ENCODE measurements at places on chromosomes 4 and X. TPM values are rescaled to one million over a fixed set of nuclear protein-coding genes. Genes with fewer than 3 reads are reported as not detected.

DNA sequence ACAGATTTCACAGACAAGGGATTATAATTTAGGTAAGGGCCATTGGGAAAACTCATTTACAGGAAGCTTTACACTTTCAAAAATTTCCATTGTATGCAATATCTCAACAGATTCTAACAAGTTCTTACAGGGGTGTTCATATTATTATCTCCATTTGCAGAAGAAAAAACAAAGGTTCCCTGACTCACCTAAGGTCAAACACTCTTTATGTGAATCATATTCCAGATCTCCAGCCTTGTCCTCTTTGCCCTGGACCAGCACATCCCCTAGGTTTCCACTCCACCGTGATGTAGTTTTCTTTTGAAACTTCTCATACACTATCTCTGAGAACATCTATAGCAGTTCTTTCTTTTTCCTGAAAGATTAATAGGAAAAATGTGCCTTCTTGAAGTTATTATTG, 96.4 kb upstream of the HS3ST1 start:
- H3K4me1 ChIP-seq: no peaks in the 10 kb centered on the region
- no peak overlapping the region for H3K27ac ChIP-seq
- no peak overlapping the region for H3K4me3 ChIP-seq
- DNase-seq: no peak

DNA sequence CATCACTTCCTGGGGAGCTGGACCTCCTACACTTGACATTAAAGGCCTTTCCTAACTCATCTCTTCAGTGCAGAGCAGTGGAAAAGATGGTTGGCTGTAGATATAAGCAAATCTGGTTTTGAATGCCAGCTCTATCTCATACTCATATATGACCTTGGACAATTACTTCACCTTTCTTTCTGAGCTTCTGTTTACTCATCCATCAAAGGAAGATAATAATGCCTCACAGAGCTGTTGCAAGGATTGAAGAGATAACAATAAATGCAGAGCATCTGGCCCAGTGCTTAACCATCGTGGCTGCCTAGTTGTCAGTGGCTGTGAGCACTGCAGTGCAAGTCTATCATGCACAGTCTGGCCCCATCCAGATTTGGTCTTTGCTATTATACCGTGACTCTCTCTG, 148.1 kb upstream of the EOLA2 start:
- no peak for DNase-seq
- no peak overlapping the region for H3K4me3 ChIP-seq
- H3K27me3 ChIP-seq: no peaks in the 10 kb centered on the region

GRCh38 chr4:150436598-150437370, 145.2 kb upstream of the MAB21L2 start:
- no peak for DNase-seq
- H3K4me1 ChIP-seq: no peaks in the 10 kb centered on the region
- no peaks in the 10 kb centered on the region for H3K36me3 ChIP-seq
- no peak overlapping the region for H3K27ac ChIP-seq
- no peaks in the 10 kb centered on the region for H3K27me3 ChIP-seq
- no peak overlapping the region for H3K4me3 ChIP-seq

GRCh38 chr4:184762100-184762499, 28.2 kb upstream of the CENPU start:
- H3K4me3 ChIP-seq: no peak overlapping the region
- H3K27ac ChIP-seq: peak overlapping the region; percentile 64
- DNase-seq: peak; percentile 50

MSX1 gene
- polyA plus RNA-seq: 0.20 TPM

- H3K36me3 ChIP-seq: no peaks in the 10 kb centered on the region
- H3K27me3 ChIP-seq: no peaks in the 10 kb centered on the region
- H3K4me1 ChIP-seq: no peaks in the 10 kb centered on the region
- no peak overlapping the region for H3K27ac ChIP-seq
- no peak for DNase-seq
Observed at GRCh38 chrX:30702736-30703135, 49.5 kb downstream of the GK start.

- no peak for DNase-seq
- H3K27ac ChIP-seq: no peak overlapping the region
- H3K27me3 ChIP-seq: no peaks in the 10 kb centered on the region
- H3K36me3 ChIP-seq: no peaks in the 10 kb centered on the region
- H3K4me3 ChIP-seq: no peak overlapping the region
Observed at GRCh38 chrX:68183612-68184214, 249.6 kb downstream of the OPHN1 start.

GRCh38 chr4:52358366-52358765, 300.7 kb downstream of the USP46 start:
- no peak for DNase-seq
- no peak overlapping the region for H3K27ac ChIP-seq
- no peaks in the 10 kb centered on the region for H3K27me3 ChIP-seq
- H3K4me3 ChIP-seq: no peak overlapping the region
- no peaks in the 10 kb centered on the region for H3K36me3 ChIP-seq
- no peaks in the 10 kb centered on the region for H3K4me1 ChIP-seq

MAGEC2 gene
- not detected for polyA plus RNA-seq

DMD gene
- 5.6 TPM for polyA plus RNA-seq

- DNase-seq: no peak
- no peaks in the 10 kb centered on the region for H3K27me3 ChIP-seq
- H3K4me3 ChIP-seq: no peak overlapping the region
- H3K4me1 ChIP-seq: no peaks in the 10 kb centered on the region
Observed at GRCh38 chr4:15295421-15296162, 132.2 kb upstream of the C1QTNF7 start.

GRCh38 chr4:116066711-116067245, 953.4 kb upstream of the NDST4 start:
- H3K27me3 ChIP-seq: no peaks in the 10 kb centered on the region
- no peak for DNase-seq
- H3K4me3 ChIP-seq: no peak overlapping the region
- H3K4me1 ChIP-seq: no peaks in the 10 kb centered on the region
- H3K27ac ChIP-seq: no peak overlapping the region
- H3K36me3 ChIP-seq: no peaks in the 10 kb centered on the region

DNA sequence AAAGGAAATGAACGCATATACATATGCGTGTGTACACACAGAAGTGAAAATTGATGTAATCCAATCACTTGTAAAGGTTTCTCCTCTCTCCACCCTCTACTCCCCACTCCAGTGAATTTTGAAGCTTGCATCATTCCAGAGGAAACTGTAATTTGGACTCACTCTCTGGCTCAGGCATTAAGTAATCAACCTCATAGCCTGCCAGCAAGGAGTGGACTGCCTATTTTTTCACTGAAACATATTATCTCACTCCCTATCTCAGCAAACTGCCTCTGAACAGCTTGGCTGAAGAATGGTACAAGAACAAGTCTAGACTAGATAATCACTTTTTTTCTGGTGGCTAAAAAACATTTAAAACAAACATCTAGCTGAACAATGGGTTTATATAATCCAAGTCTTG, 124.2 kb downstream of the C4orf51 start:
- H3K4me1 ChIP-seq: peaks cover 23% of the 10 kb centered on the region
- H3K27me3 ChIP-seq: no peaks in the 10 kb centered on the region
- H3K27ac ChIP-seq: no peak overlapping the region
- H3K4me3 ChIP-seq: no peak overlapping the region
- DNase-seq: no peak

MFAP3L gene
- polyA plus RNA-seq: not detected

GRCh38 chr4:123676071-123676889, 279.7 kb downstream of the SPRY1 start:
- H3K4me1 ChIP-seq: no peaks in the 10 kb centered on the region
- no peak overlapping the region for H3K4me3 ChIP-seq
- H3K36me3 ChIP-seq: no peaks in the 10 kb centered on the region
- 0 out of 2 replicates have a peak, but pooled peaks cover 5% of the 10 kb centered on the region for H3K27me3 ChIP-seq
- no peak overlapping the region for H3K27ac ChIP-seq

FSTL5 gene
- polyA plus RNA-seq: not detected

DNA sequence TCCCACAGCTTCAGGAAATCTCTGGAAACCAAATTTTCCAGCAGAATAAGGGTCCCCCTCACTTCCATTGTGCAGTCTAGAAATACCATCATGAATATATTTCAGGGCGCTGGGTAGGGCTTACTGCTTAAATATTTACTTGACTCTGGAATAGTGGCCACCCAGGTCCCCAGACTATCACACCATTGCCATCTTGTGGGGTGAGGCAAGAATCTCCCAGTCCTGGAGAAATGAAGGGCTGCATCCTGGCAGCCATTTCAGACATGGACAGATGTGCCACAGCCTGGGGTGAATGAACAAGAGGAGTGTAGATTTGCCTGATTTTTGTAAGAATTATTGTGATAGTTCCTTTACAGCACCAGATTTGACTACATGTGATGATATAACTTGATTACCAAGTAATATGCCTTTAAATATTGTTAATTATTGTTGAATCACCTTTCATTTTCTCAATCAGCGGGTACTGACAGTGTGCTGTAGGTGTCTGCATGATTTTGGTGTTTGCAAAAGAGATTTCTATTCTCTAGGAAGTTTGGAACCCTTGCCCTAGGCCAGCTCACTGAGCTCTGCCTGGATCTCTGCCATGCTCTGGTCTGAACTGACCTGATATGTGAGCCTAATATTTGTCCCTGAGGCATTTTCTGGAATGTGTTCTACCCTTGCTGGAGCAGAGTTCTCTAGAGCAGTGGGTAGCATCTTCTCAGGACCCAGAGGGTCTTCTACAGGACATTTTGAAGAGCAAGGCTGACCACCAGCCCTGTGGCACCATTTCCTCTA, 183.4 kb downstream of the KIT start:
- H3K4me1 ChIP-seq: no peaks in the 10 kb centered on the region
- H3K27ac ChIP-seq: no peak overlapping the region
- H3K27me3 ChIP-seq: no peaks in the 10 kb centered on the region
- no peak overlapping the region for H3K4me3 ChIP-seq
- no peaks in the 10 kb centered on the region for H3K36me3 ChIP-seq
- DNase-seq: no peak

DNA sequence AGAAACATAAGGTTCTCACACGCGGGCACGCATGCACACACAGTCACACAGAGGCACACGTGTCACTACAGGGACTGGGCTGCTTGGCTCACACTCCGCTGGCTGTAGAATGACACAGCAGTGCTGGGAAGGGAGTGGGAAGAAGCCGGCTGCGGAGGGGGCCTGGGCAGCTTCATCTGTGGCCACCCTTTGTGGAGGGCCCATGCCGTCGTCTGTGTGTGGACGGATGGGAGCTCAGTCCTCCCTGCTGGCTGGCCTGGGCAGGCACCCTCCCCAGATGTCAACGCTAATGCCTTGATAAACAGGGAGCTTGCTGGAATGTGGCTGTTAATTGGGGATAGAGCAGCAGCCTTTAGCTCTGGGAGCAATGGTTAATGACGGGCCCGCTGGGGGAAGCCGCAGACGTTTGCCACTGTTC, 621.1 kb downstream of the BCOR start:
- no peak overlapping the region for H3K4me3 ChIP-seq
- DNase-seq: no peak
- H3K36me3 ChIP-seq: no peaks in the 10 kb centered on the region
- H3K27me3 ChIP-seq: no peaks in the 10 kb centered on the region
- H3K4me1 ChIP-seq: no peaks in the 10 kb centered on the region
- no peak overlapping the region for H3K27ac ChIP-seq

GRCh38 chrX:133215017-133215416, 3.1 kb downstream of the TFDP3 start:
- DNase-seq: no peak
- no peak overlapping the region for H3K4me3 ChIP-seq
- no peaks in the 10 kb centered on the region for H3K27me3 ChIP-seq
- no peak overlapping the region for H3K27ac ChIP-seq
- no peaks in the 10 kb centered on the region for H3K4me1 ChIP-seq

- H3K27me3 ChIP-seq: no peaks in the 10 kb centered on the region
- DNase-seq: no peak
- no peak overlapping the region for H3K27ac ChIP-seq
Observed at GRCh38 chrX:37425370-37425769, 76.2 kb downstream of the PRRG1 start.

DNA sequence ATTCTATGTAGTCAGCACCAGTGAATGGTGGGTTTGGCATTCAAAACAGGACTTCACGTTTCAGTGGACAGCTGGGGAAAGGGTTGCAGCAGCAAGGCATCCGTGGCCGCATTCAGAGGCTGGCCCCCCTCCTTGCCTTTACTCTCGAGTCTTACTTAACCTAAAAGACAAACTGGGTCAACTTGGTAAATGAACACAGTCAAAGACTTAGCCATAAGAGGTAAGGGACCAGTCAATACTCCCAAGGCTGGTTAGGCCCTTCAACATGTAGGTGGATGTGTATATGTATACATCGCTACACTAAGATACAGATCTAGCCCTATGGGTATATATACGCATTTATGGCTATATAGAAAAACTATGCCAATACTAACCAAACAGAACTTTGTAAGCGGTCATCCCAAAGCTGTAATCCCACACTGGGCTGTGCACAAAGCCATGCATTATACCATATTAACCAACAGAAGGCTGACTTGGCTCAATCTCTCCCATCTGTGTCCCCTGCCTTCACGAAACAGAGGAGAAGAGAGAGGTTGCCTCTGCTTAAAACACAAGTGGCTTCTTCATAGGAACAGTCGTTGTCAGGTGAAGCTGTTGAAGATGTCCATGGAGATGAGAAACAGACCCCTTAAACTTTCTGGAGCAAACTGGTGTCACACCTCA, 61.9 kb downstream of the TSC22D3 start:
- H3K27me3 ChIP-seq: no peaks in the 10 kb centered on the region
- H3K4me3 ChIP-seq: no peak overlapping the region
- no peak for DNase-seq
- no peaks in the 10 kb centered on the region for H3K36me3 ChIP-seq
- H3K27ac ChIP-seq: no peak overlapping the region
- peaks cover 24% of the 10 kb centered on the region for H3K4me1 ChIP-seq

DNA sequence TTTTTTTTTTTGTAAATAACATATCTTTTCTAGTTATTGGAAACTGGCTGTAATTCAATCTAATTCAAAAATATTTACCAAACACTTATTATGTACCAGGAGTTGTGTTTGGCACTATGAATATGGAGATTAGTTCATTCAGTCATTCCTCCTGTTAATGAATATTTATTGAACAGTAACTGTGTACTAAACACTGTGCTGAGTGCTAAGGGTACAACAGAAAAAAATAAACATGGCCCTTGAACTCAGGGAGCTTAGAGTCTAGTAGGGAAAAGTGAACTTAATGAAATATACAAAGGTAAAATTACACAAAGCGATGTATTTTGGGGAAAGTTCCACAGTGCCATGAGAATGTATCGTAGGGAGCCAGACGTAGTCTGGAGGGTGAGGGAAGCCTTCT, 87.1 kb downstream of the STK32B start:
- H3K4me1 ChIP-seq: no peaks in the 10 kb centered on the region
- no peak overlapping the region for H3K27ac ChIP-seq
- DNase-seq: no peak
- H3K27me3 ChIP-seq: no peaks in the 10 kb centered on the region
- H3K36me3 ChIP-seq: no peaks in the 10 kb centered on the region
- H3K4me3 ChIP-seq: no peak overlapping the region

DNA sequence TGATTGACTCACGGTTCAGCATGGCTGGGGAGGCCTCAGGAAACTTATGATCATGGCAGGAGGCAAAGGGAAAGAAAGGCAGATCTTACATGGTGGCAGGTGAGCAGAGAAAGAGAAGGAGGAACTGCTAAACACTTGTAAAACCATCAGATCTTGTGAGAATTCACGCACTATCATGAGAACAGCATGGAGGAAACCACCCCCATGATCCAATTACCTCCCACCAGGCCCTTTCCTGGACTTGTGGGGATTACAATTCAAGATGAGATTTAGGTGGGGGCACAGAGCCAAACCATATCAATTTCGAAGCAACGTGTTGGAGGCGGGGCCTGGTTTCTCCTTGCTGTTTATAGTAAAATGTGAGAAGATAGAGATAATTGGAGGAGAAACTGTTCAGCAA, 167.4 kb downstream of the GABRB1 start:
- H3K27me3 ChIP-seq: no peaks in the 10 kb centered on the region
- H3K36me3 ChIP-seq: no peaks in the 10 kb centered on the region
- H3K4me3 ChIP-seq: no peak overlapping the region
- H3K4me1 ChIP-seq: no peaks in the 10 kb centered on the region
